Fibroblast of villous mesenchyme (primary cell): ENCODE measurements at places on chromosomes 7 and 10. TPM values are rescaled to one million over a fixed set of nuclear protein-coding genes. Genes with fewer than 3 reads are reported as not detected.
A peak's percentile ranks its signal among the peaks of the same experiment; 100 is the strongest.

NUPR2 gene
- total RNA-seq = not detected in 2 replicates

COL17A1 gene
- total RNA-seq = not detected in 2 replicates

EPO gene
- not detected in 2 replicates for total RNA-seq

AKR1B15 gene
- total RNA-seq = not detected in 2 replicates

GRCh38 chr7:133047321-133047720 is 34.6 kb downstream of the CHCHD3 start:
- DNase-seq = no peak

GRCh38 chr10:96470116-96470743 is 43.5 kb downstream of the TLL2 start:
- DNase-seq = peak; percentile 36

GRCh38 chr10:102281102-102281487 is 35.8 kb downstream of the GBF1 start:
- DNase-seq = peak; percentile 64

- no peak for DNase-seq
Measured at GRCh38 chr10:129937351-129937751, 26.7 kb downstream of the EBF3 start.

DNA sequence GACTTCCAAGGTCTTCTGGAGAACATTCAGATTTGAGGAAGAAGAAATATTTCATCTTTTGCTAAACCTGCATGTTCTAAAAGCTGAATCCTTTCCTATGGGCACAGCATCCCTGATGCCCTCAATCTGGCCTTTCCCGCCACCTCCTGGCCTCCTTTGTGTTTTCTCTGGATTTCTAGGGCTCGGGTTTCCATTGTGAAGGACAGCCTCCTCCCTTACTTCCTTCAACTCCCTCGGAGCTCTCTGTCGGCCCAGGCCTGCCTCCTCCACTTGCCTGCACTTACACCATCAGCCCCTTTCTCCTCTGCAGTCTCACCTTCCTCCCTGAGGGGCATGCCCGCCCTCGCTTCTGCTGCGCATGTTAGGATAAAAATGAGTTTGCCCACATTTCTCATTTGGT is 75.4 kb downstream of the WIPF3 start:
- no peak for DNase-seq

DNA sequence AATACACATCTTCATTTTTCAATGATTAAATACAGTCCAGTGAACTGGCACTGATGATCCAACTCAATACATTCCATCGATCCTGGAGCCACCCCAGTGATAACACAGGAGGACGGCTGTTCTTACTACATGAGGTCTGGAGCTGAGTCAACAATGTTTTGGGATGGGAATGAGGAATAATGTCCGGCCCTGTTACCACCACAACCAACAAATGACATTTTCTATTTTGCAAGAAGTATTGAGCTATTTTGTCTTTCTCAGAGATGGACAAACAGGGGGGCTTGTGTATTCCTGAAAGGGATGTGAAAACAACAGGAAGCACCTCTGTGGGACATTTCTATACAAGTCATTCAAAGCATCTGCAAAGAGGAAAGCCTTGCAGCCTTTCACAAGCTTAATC is 249.2 kb downstream of the PARD3 start:
- DNase-seq = no peak

- DNase-seq = no peak
Measured at GRCh38 chr7:130852867-130853266, 118.9 kb upstream of the KLF14 start.

DNA sequence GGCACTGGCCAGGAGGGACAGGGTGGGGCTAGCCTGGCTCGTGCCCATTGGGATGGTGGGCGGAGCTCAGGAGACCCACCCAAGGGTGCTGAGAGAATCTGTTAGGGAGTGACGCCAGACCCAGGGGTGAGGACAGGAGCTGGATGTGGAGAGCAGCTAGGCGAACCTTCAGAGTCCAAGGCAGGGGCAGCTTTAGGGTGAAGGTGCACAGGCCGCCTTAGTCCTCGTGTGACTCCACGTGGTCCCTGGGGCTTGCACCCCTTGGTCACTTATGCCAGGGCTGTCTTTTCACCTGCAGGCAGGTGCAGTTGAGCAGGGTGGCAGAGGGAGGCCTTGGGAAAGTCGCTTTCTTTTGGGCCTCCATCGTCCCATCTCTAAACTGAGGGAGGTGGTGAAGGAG is 4.3 kb downstream of the RAMP3 start:
- DNase-seq = no peak

DNA sequence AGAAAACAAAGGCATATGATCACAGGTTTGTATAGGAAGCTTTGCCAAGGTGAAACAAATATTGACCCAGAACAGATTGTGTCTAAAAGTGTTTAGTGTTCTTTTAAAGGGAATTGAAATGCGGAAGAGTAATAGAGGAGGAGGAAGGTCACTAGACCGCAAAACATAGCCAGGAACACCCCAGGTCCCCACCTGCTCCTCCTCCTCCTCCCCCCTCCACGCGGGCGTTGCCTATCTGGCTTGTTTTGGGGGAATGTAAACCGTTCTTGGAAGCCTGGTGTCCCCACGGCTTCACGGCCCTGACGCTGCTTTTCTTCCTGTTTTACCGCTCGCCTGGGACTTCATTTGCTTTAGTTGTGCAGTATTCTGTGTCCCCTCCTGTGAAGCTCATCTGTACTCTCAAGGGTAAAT is 81.0 kb upstream of the PFKP start:
- no peak for DNase-seq

GRCh38 chr7:150381096-150381495 is 2.0 kb downstream of the ZNF775 start:
- DNase-seq = no peak
